Glutamatergic neuron (in vitro differentiated cells): ENCODE measurements at places on chromosomes 6 and 20.

GRCh38 chr6:73085443-73085871, 139.8 kb downstream of the KHDC1L start:
- no peak overlapping the region for H3K4me3 ChIP-seq
- H3K27ac ChIP-seq, result no peak overlapping the region
- no peaks in the 10 kb centered on the region for H3K36me3 ChIP-seq
- H3K4me1 ChIP-seq, result no peaks in the 10 kb centered on the region
- DNase-seq, result no peak
- no peaks in the 10 kb centered on the region for H3K27me3 ChIP-seq

- H3K27me3 ChIP-seq, result no peaks in the 10 kb centered on the region
- H3K27ac ChIP-seq, result no peak overlapping the region
- no peak for DNase-seq
- peaks cover 2% of the 10 kb centered on the region for H3K4me1 ChIP-seq
These were observed 33.9 kb downstream of the KIZ start for GRCh38 chr20:21159658-21160380.

- H3K36me3 ChIP-seq, result no peaks in the 10 kb centered on the region
- no peak for DNase-seq
- H3K27ac ChIP-seq, result no peak overlapping the region
- H3K4me3 ChIP-seq, result no peak overlapping the region
- no peaks in the 10 kb centered on the region for H3K4me1 ChIP-seq
These were observed 2.8 kb downstream of the ZNF512B start for GRCh38 chr20:63966944-63967322.

GRCh38 chr20:49276161-49276960, 1.5 kb downstream of the ZNFX1 start:
- peaks cover 19% of the 10 kb centered on the region for H3K36me3 ChIP-seq
- peaks cover 19% of the 10 kb centered on the region for H3K4me1 ChIP-seq
- H3K4me3 ChIP-seq, result peak overlapping the region; percentile 89
- peaks cover 10% of the 10 kb centered on the region for H3K27me3 ChIP-seq
- peak overlapping the region; percentile 75 for H3K27ac ChIP-seq
- DNase-seq, result no peak

DNA sequence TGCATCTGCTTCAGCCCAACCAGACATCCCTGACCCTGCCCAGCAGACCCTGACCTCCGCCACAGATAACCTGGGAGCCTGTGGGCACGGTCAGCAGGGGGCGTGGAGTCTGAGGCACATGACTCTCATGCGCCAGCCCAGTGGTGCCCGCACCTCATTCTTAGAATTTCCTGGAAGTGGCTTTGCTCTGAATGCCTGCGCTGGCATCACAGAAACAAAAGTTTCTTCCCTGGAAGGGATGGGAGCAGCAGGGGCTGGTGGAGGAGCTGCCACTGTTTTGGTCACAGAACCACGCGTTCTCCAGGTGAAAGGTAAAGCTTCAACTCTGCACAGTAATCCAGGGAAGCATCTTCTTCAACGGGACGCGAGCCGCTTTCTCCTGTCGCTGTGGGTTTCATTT, 67.9 kb upstream of the DUSP22 start:
- H3K27me3 ChIP-seq, result no peaks in the 10 kb centered on the region
- H3K4me3 ChIP-seq, result no peak overlapping the region
- H3K27ac ChIP-seq, result no peak overlapping the region
- DNase-seq, result no peak

- no peak for DNase-seq
- peaks cover 7% of the 10 kb centered on the region for H3K27me3 ChIP-seq
- no peak within 1 kb of the TSS for H3K4me3 ChIP-seq
- H3K27ac ChIP-seq, result no peak within 1 kb of the TSS
These were observed at the start of gene ZBP1 for GRCh38 chr20:57620274-57620990. Gene ZBP1 (minus strand): TSS chr20:57620426. CDS start chr20:57620295, 131 bp downstream.

- peak; percentile 60 for DNase-seq
- no peak overlapping the region for H3K4me3 ChIP-seq
- H3K4me1 ChIP-seq, result peaks cover 8% of the 10 kb centered on the region
- H3K27ac ChIP-seq, result no peak overlapping the region
- no peaks in the 10 kb centered on the region for H3K27me3 ChIP-seq
- H3K36me3 ChIP-seq, result no peaks in the 10 kb centered on the region
These were observed 172.2 kb downstream of the AIG1 start for GRCh38 chr6:143232849-143233248.

- H3K36me3 ChIP-seq, result no peaks in the 10 kb centered on the region
- H3K27me3 ChIP-seq, result no peaks in the 10 kb centered on the region
- H3K4me1 ChIP-seq, result peaks cover 2% of the 10 kb centered on the region
- no peak overlapping the region for H3K27ac ChIP-seq
- H3K4me3 ChIP-seq, result no peak overlapping the region
These were observed 309.8 kb upstream of the SUPT3H start for GRCh38 chr6:45687570-45687969.

DNA sequence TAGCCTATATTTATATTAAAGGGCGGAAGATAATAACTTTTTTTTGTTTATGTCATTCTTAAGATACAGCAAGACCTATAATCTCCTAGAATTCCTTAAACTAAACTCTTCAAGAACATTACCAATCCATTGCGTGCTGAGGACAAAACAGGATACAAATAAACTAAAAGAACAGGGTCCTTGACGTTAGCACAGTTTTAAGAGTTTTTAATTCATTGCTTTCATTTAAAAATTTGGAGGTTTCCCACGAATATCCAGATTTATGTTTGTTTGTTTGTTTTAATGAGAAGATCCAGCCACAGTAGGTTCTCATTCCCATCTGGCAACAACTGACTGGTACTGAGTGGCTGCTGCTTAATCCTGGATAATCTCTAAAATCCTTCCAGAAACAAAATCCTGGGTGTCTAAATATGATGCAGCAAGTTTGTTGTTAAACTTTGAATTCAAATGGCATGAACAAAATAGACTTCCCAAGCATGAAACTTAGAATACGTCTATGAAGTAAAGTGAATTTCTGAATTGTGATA, 153.7 kb downstream of the HACE1 start:
- no peaks in the 10 kb centered on the region for H3K36me3 ChIP-seq
- no peak overlapping the region for H3K27ac ChIP-seq
- H3K27me3 ChIP-seq, result no peaks in the 10 kb centered on the region
- peaks cover 1% of the 10 kb centered on the region for H3K4me1 ChIP-seq
- DNase-seq, result no peak
- H3K4me3 ChIP-seq, result no peak overlapping the region

GRCh38 chr6:19438566-19439353, 398.4 kb upstream of the ID4 start:
- H3K4me3 ChIP-seq, result no peak overlapping the region
- no peaks in the 10 kb centered on the region for H3K4me1 ChIP-seq
- H3K27ac ChIP-seq, result no peak overlapping the region
- DNase-seq, result no peak
- no peaks in the 10 kb centered on the region for H3K36me3 ChIP-seq
- H3K27me3 ChIP-seq, result no peaks in the 10 kb centered on the region

DNA sequence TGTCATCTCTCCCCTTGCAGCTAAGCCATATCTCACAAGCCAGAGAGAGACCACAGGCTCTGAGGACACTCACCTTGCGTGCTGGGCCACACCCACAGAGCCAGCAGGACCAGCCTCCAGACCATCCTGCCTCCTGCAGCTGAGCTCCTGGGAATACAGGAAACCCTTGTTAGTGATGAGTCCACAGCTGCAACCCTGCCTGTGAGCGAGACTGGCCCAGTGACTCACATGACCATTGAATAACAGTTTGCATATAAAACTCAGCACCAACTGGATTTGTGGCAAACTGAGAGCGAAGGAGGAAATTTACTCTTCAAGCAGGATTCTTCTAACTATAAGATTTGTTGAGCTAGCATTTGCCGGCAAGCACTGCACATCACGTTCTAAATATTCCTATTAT, 3.0 kb downstream of the THBS2 start:
- H3K4me1 ChIP-seq, result peaks cover 36% of the 10 kb centered on the region
- H3K4me3 ChIP-seq, result peak overlapping the region; percentile 25
- H3K27ac ChIP-seq, result no peak overlapping the region
- peaks cover 9% of the 10 kb centered on the region for H3K27me3 ChIP-seq
- DNase-seq, result no peak

- no peak overlapping the region for H3K27ac ChIP-seq
- no peak overlapping the region for H3K4me3 ChIP-seq
- H3K4me1 ChIP-seq, result no peaks in the 10 kb centered on the region
- DNase-seq, result no peak
These were observed 13.6 kb upstream of the WFDC8 start for GRCh38 chr20:45592574-45593189.

DNA sequence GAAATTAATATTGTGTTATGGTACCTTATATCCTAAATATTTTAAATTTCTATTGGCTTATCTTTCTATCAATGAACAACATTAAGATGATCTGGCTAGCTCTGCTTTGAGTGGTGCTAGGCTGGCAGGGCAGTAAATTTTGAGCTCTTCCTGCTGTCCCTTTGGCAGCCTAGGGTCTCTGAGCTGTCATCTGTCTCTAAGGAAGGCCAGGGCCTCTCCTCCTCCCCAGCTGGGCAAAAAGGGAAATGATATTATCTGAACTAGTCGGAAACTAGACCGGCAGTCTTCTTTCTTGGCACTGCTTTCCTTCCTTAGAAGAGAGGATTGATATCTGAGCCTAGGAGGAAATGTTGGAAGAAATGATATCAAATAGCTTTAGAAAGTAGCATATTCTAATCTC, 176.7 kb upstream of the BTBD3 start:
- no peaks in the 10 kb centered on the region for H3K36me3 ChIP-seq
- no peak overlapping the region for H3K4me3 ChIP-seq

DNA sequence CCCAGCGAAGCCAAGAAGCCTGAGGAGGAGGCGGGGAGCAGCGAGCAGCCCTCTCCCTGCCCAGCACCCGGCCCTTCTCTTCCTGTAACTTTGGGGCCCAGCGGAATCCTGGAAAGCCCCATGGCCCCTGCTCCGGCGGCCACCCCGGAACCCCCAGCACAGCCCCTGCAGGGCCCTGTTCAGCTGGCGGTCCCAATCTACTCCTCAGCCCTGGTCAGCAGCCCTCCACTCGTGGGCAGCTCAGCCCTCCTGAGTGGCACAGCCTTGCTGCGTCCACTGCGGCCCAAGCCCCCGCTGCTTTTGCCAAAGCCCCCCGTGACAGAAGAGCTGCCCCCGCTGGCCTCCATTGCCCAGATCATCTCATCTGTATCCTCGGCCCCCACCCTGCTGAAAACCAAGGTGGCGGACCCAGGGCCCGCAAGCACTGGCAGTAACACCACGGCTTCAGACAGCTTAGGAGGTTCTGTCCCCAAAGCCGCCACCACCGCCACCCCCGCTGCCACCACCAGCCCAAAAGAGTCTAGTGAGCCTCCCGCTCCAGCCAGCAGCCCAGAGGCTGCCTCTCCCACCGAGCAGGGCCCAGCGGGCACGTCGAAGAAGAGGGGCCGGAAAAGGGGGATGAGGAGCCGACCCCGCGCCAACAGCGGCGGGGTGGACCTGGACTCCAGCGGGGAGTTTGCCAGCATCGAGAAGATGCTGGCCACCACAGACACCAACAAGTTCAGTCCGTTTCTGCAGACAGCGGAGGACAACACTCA, 81.9 kb downstream of the SSR1 start:
- no peaks in the 10 kb centered on the region for H3K4me1 ChIP-seq
- no peak overlapping the region for H3K27ac ChIP-seq
- no peaks in the 10 kb centered on the region for H3K36me3 ChIP-seq
- H3K4me3 ChIP-seq, result no peak overlapping the region
- no peaks in the 10 kb centered on the region for H3K27me3 ChIP-seq
- no peak for DNase-seq

DNA sequence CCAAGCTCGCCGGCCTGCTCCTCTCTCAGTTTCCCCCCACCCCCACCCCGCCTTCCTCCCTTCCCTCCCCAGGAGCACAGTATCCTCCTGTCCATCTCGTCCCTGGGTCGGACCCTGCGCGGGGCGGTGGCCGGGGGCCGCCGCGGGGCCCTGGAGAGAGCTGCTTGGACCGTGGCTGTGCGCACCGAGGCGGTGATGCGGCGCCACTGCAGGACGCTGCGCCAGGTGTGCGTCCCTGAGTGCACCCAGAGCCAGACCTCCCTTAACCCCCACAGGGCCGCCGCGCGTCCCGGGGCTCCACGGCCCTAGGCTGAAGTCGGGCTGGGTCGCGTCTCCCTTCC, 2.2 kb downstream of the C20orf204 start:
- H3K36me3 ChIP-seq, result no peaks in the 10 kb centered on the region
- DNase-seq, result no peak
- H3K27me3 ChIP-seq, result peaks cover 10% of the 10 kb centered on the region
- H3K27ac ChIP-seq, result no peak overlapping the region
- H3K4me3 ChIP-seq, result no peak overlapping the region
- H3K4me1 ChIP-seq, result peaks cover 23% of the 10 kb centered on the region

DNA sequence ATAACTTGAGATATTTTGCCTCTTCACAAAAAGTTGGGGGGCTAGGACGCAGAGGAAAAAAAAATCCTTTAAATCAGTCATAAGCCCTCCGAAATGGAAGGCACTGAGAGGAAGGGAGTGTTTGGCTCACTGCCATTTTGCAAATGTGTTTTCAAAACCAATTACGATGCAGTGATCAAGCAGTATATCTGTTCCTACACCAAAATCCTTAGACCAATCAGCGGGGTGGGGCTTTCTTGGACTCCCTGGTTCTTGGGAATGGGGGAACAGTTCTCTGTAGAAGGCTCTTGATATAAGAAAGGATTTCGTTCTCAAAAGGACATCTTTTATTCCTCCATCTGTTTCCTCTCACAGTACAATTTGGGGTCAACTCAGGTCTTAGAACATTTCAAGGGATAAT, 478.6 kb upstream of the JARID2 start:
- no peaks in the 10 kb centered on the region for H3K4me1 ChIP-seq
- no peaks in the 10 kb centered on the region for H3K27me3 ChIP-seq
- no peak overlapping the region for H3K27ac ChIP-seq
- H3K4me3 ChIP-seq, result no peak overlapping the region
- DNase-seq, result no peak

GRCh38 chr6:4871825-4872224, 95.6 kb downstream of the CDYL start:
- no peaks in the 10 kb centered on the region for H3K27me3 ChIP-seq
- H3K27ac ChIP-seq, result peak overlapping the region; percentile 14
- H3K4me3 ChIP-seq, result no peak overlapping the region
- DNase-seq, result no peak
- peaks cover 11% of the 10 kb centered on the region for H3K36me3 ChIP-seq
- peaks cover 14% of the 10 kb centered on the region for H3K4me1 ChIP-seq
